ENCODE measurements at places on chromosomes 3 and 15.

GRCh38 chr3:58631742-58632141, 34.8 kb downstream of the FAM3D start:
- no peak for DNase-seq

- no peak for DNase-seq
These were observed 27.2 kb downstream of the TNFAIP8L3 start for GRCh38 chr15:51067510-51067909.

- no peak for DNase-seq
These were observed 67.1 kb upstream of the SH3GL3 start for GRCh38 chr15:83380059-83380458.

- no peak for DNase-seq
These were observed 5.5 kb downstream of the ANKDD1A start for GRCh38 chr15:64917211-64917610.

GRCh38 chr15:99180086-99180963, 69.1 kb downstream of the TTC23 start:
- no peak for DNase-seq

GRCh38 chr3:107211608-107212007, 165.6 kb upstream of the CCDC54 start:
- no peak for DNase-seq

GRCh38 chr3:154240235-154240634, 84.1 kb downstream of the DHX36 start:
- no peak for DNase-seq

DNA sequence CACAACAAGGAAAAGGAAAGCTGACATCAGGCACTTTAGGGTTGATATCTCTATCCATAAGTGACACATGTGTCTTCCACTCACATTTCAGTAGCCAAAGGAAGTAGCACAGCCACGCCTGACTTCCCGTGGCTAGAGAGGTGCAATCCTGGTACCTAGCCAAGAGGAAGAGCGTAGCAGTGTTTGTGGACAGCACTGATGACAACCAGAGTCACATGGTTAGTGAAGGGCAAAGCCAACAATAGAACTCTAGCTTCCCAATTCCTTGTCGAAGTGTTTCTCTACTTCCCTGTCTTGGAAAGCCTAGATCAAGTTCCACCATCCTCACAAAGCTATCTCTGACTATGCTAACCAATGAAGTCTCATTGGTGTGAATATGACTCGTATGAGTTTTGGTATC, 189.2 kb downstream of the RSL24D1 start:
- DNase-seq, result no peak

DNA sequence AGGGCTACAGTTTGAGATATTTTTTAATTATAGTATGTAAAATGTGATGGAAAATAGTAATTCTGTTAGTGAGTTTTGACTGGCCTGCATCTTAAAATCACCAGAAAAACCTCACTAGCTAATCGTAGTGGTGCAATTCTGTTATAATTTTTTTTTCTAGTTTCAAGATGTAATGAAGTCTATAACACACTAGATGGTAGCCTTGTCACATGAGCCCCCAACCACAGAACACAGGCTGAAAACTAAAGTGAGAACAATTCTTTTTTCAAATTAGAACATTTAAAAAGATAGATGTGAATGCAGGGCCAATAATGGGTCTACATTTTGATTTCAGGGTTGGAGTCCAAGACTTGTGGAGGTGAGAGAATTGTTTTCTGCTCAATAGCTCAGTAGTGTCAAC, 83.3 kb upstream of the KCNH8 start:
- DNase-seq, result no peak

GRCh38 chr15:40183636-40184463, 23.0 kb downstream of the BUB1B start:
- no peak for DNase-seq

DNA sequence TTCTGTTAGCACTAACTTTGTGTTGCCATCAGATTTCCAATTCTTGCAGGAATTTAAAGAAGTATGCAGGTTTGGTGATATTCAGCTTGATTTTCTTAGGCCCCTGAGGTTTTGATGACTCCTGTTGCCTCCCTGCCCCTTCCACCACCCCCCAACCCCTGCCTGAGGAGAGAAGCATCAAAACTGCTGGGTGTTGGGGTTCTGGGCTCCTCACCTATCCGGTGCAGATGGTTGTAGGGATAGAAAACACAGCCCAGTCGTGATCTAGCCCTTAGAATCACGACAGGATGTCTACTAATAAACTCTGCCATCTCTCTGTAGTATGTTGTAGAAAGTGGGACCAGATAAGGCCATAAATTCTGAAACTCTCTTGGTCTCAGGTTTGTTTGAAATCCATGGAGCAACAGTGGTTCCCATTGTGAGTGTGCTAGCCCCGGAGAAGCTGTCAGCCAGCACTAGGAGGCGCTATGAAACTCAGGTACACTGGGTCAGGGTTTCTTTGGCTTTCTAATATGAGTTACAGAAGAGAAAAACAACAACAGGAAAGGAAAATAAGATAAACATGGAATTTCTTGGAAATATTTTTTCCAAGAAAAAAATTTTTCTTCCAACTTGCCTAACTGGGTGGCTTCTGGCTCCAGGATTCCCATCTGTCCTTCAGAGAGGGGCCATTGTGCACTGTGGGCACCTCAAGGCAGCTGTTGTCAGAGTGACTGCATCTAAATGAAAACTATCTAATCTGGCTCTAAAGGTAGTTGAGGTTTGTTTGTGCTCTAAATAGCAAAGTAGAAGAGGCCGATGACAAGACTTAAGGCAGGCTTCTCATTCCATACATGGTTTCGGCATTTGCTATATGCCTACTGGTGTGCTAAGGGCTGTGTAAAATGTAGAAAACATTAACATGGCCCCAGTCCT, 8.7 kb downstream of the SRP14 start:
- no peak for DNase-seq

DNA sequence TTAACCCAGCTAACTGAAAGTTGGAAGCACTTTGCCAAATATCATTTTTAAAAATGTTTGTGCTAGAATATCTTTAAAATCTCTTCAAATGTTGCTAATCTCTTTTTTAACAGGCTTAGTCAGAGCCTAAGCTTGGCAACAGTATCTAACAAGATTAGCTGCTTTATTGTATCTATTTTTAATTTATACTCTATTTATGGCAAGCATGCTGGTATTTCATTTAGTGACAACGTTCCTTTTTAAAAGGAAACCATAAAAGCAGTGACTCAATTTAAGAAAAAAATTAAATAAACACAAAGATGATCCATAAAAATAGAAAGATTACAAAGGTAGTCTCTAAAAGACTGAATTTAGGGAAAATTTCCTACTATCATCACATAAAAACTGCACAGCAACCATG, 40.5 kb downstream of the SLC12A6 start:
- DNase-seq, result no peak

DNA sequence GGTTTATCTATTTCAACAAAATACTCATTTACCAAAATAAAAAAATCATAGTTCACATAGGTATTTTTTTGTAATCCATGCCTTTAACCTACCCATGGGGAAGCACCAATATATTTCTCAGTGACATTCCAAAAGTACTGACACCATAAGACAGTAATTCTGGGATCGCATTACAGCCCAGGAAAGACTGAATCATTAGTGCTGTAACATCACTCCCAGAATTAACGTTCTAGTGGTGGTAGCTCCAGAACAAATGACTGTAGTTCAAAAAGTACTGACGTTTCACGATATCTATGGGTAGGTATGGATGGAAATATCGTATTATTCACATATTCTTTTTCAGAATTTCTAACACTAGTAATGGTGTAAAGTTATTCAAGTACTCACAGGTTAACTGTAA, 54.3 kb upstream of the NEK10 start:
- DNase-seq, result no peak

DNA sequence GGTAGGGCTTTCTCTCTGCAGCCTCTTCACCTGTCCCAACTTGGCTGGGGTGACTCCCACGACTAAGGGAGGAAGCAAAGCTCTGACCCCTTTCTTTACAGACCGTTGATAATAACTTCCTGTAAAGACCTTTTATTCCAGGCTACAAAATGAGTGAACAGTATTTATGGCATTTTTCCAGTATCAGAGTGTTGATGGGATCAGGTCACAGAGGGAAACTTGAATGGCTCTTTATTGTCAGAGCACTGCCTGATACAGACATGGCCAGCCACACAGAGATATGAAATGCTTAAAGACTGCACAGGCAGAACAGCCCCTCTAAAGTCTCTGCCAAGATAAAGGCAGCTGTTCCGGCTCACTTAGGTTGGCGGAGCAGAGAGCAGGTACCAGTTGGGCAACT, 1033.9 kb upstream of the NR2F2 start:
- DNase-seq, result no peak

- DNase-seq, result no peak
These were observed 718.5 kb upstream of the ARPP21 start for GRCh38 chr3:34920806-34921205.

- DNase-seq, result no peak
These were observed 401.2 kb upstream of the CDIN1 start for GRCh38 chr15:36178303-36178633.

GRCh38 chr3:8653800-8654408, 9.3 kb upstream of the SSUH2 start:
- no peak for DNase-seq

DNA sequence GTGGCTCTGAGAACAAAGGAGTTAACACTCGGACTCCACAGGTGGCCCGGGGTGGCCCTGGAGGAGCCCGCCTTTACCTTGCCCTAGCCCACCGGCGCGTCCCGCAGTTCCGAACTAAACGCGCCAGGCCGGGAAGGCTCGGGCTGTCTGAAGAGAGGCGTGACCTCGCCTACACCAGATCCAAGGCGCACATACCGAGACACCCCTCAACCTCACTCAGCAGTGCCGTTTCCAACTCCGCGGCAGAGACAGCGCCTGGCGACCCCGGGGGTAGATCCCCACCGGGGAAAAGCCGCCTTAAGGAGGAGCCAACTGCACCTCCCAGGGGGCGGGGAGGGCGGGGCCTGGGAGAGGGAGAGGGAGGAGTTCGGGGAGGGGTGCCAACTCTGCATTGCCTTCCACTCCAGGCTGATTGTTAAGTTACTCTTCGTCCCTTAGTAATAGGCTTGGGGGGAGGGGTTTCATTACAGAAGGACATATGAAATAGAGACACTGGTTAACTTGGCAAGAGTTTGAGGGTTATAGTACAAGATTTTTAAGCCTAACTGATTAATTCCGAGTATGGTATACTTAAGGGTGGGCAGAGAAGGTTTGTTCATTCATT, at the start of gene DLG1:
Gene DLG1 (minus strand): TSS at position 272 of the 604 bp plus-strand sequence. CDS start 1,408 bp downstream, outside the sequence.
- DNase-seq, result peak; percentile 84

- DNase-seq, result no peak
These were observed 87.8 kb downstream of the FNDC3B start for GRCh38 chr3:172127141-172127540.

GRCh38 chr3:43863966-43864933, 173.5 kb downstream of the ABHD5 start:
- DNase-seq, result no peak

DNA sequence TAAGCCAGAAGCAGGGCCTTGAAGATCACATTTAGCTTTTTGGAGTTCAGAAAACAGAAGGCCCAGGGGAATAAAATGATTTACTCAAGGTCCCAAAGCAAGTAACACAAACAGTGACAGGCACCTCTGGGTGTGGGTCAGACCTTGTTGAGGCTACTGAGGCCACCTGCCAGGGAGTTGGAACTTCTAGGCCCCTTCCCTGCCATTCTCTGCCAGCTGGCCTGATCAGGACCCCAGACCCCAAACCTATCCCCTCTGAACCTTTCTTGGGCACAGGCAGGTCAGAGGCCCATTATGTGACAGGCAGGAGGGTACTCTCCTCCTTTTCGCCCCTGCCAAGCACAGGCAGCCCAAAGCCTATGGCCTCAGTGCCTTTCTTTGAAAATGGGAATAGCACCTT, 49.4 kb upstream of the ATP2B2 start:
- DNase-seq, result no peak

GRCh38 chr3:83843716-83844115, 1115.1 kb upstream of the CADM2 start:
- no peak for DNase-seq
